T-cell (primary cell): ENCODE measurements at places on chromosomes 2 and 18.

GRCh38 chr2:188196343-188197008 is 95.2 kb upstream of the GULP1 start:
- DNase-seq: no peak

- peak; percentile 93 for DNase-seq
These were observed 2.1 kb downstream of the ARID5A start for GRCh38 chr2:96538487-96539214.

DNA sequence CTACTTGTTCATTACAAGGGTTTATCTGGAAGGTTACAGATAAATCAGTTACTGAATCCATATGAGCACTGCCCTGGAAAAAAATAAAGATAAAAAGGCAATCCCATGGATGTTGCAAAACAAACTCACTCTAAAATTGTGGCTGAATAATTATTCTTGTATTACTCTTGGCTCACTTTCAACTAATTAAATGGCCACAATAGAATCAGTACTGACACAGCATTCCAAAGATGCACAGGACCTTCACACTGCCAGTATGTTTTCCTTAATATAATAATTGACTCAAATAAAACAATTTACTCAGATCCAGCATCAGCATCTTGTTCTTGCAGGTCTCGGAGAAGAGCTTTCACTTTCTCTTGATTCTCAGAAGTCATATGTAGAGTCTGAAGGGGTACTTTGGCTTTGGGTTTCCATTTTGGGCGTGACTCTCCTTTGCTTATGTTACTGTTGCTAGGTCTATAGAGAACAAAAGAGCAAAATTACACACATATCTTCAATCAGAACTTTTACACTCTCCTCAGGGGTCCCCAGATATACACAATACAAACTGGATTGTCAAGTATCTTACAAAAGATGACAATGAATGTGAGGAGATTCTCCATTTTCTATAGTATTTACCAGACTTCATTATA is 12.6 kb downstream of the DHX57 start:
- DNase-seq: no peak

- no peak for DNase-seq
These were observed 34.1 kb downstream of the NOL10 start for GRCh38 chr2:10655499-10656225.

GRCh38 chr2:234945339-234945873 is 6.4 kb upstream of the SH3BP4 start:
- no peak for DNase-seq

GRCh38 chr18:68147728-68148127 is 567.2 kb downstream of the TMX3 start:
- no peak for DNase-seq

- DNase-seq: no peak
These were observed 6.3 kb downstream of the PPP4R3B start for GRCh38 chr2:55610954-55611743.

- no peak for DNase-seq
These were observed 389.2 kb downstream of the FBXO15 start for GRCh38 chr18:73758446-73758845.

GRCh38 chr2:20352230-20352578 is 1.6 kb upstream of the PUM2 start:
- DNase-seq: no peak

- DNase-seq: no peak
These were observed 103.2 kb downstream of the FAM161A start for GRCh38 chr2:61750624-61751023.

- DNase-seq: no peak
These were observed 34.7 kb upstream of the MAP2 start for GRCh38 chr2:209389171-209389618.
